ENCODE measurements at places on chromosomes 4 and X.

DNA sequence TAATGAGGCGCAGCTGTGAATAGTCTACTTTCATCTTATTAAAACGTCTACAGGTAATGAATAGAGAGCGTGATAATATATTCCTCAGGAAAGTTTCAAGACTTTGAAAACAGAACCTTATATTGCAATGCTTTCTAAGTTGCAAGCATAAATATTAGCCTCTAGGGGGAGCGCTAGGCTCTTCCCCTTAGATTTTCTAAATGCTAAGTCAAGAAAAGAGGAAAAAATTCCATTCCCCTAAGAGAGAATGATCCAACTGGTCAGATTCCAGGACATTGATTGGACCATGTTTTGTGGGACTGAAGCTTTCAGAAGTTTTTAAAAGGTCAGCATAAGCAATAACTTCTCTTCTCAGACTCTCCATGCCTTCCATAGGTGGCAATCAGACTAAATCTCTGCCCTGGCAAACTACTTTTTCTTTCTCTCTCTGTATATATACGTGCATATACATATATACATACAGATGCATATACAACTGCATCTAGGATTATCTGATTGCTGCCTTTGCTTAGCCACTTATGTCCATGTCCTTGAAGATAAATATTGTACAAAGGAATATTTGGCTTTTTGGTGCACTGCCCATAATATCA lies 492.9 kb downstream of the INPP4B start:
- DNase-seq = peak; percentile 45

DNA sequence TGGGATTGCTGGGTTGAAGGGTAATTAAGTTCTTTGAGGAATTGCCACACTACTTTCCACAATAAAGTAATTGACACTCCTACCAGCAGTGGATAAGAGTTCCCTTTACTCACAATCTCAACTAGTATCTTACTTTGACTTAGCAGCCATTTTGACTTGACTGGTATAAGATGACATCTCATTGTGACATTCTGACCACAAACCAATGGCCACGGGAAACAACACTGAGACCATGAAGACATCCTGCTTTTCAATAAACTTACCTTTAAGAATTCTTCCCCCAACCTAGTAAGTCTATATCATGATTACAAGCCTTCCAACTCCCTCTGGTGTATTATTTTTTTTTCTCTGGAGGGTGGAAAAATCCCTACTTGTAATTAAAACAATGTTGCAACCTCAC lies 66.9 kb upstream of the WDR1 start:
- DNase-seq = no peak

DNA sequence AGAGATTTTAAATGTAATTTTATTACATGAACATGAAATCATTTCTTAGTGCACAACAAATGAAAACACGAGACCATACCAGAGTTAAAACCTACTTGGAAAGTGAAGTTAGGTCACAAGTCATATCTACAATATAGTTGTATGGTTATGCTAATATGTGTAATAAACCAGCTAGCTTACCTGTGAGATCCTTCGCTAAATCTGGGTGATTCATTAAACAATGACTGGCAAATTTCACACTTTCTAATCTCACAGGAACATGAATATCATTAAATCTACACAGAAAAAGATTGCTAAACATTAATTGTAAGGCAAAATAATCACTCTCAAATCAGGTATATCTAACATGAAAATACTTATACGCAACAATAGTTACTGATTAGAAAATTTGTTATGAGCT lies 67.6 kb downstream of the PDS5A start:
- no peak for DNase-seq

GRCh38 chr4:77332696-77333270 lies 175.8 kb downstream of the CCNG2 start:
- no peak for DNase-seq

DNA sequence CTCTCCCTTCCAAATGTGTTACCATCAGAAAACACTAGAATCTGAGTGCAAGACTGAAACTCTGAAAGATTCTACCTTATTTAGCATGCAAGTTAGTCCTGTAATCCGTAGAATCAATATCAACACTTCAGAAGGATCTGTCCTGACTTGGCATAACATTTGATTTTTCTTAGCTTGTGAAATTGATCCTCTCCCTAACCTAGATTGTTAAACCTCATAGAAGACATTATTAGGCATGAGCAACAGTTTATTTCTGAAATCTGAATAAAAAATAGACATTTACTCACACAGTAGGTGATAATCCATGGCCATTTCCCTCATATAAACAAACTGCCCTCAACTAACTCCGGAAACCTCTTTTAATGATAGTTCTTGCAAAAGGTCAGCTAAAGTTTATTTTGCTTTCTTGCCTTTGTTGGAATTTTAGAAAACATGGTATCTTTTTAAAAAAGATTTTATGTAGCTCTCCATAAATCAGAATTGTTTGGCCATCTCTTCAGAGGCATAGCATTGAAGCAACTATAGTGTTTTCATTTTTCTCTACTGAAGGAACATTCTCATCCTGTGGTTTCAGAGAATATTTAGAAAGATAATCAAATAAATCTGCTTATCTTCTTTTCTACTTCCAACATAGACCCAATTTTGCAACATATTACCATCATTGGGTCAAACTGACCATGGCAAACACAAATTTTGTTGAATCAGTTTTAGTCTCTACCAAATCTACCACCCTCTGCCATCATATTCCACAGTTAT lies 38.5 kb upstream of the PDLIM5 start:
- no peak for DNase-seq

GRCh38 chrX:48045410-48046311 lies 25.8 kb downstream of the ZNF630 start:
- peak; percentile 17 for DNase-seq

DNA sequence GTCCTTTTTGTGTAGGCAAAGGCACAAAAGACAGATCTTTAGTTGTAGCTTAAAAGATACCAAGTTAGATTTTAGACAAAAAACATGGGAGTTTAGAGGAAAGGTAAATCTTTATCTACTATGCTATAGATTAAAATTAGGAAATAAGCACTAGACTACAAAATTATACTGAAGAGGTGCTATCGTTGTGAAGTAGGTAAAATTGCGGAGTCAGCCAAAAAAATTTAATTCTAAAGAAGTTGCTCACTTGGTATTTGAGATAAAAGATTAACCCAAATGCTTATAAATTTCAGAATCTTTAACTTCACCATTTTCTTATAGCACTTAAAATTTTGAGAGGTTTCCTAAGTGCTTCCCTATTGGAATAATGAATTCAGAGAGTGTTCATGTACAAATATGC lies 604.1 kb downstream of the GRXCR1 start:
- DNase-seq = no peak

DNA sequence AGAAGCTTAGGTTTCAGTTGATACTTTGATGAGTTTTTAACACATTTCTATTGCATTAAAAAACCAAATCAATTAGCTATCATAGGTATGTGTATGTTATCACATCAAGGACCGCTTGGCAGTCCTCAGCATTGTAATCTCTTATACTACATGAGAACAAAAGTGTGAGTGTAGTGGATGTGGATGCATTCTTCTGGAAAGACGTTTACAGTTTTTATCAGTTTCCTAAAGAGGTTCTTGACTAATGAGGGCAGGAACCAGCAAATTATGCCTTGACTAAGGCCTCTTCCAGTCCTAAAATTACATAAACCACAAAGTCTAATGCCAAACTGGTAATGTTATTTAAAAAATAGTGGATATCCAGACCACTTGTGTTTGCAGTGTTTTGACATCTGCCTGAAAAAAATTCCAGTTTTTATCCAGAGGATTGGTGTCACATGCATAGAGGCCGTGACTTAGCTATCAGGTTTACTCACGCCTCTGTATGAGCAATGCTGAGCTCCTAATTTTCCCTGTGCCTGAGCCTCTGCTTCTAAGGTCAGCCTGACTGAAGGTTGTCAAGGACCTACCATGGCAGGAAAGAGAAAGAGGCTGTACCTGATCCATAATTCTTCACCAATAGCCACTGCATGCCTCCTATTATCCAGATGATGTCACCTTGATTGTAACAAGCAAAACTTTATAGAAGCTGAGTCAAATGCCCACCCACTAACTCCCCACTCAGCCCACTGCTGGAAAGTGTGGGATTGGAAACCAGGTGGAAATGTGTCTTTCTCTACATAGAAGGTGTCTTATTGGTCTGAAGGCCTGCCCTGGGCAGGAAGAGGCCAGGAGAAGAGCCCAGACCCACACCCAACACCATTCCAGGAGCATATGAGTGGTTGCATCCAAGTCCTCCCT lies 68.7 kb downstream of the ENPP6 start:
- no peak for DNase-seq

DNA sequence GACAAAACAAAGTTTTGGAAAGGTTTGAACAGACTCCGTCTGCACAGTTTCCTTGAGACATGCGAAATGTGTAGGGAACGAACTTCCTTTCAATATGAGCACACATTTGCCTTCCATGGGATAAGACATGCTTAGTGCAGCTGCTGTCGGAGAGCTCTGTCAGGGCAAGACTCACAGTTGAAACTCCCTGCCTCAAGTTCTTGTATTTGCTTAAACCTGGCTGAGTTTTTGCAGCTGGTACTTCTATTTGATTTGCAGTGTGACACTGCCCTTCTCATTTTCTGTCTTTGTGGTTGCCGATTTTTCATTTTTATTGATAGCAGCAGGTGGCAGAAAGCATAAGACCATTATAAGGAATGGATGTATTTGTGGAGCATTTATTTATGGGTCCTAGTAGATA lies 18.2 kb upstream of the RHOH start:
- DNase-seq = no peak

- no peak for DNase-seq
Observed at GRCh38 chrX:20313899-20314298, 47.2 kb upstream of the RPS6KA3 start.

- DNase-seq = no peak
Observed at GRCh38 chrX:129000018-129000417, 523.3 kb downstream of the SMARCA1 start.

DNA sequence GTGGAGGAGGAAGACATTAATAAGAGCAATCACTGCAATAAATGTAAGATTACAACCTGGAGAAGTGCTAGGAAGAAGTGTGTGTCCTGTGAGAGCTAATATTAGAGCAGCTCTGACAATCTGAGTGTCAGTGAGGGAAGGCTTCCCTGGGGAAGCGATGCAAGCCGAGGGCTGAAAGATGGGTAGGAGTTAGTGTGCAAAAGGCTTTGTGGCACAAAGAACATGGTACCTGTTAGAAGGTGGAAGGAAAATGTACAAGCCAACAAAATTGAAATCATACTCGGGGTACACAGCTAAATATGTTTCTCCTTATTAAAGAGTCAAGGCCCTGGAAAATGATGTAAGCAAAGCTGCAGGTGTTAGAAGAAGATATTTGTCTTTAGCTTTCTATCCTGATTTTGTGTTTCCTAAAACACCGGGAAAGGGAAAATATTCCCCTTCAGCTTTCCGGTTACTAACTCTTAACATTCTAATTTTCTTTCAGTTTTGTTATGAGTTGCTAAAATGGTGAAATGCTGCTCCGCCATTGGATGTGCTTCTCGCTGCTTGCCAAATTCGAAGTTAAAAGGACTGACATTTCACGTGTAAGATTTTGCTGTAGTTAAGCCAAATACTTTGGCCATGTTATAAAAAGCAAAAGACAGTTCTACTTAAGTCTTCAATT lies 808 bp downstream of the THAP6 start:
- DNase-seq = peak; percentile 9

DNA sequence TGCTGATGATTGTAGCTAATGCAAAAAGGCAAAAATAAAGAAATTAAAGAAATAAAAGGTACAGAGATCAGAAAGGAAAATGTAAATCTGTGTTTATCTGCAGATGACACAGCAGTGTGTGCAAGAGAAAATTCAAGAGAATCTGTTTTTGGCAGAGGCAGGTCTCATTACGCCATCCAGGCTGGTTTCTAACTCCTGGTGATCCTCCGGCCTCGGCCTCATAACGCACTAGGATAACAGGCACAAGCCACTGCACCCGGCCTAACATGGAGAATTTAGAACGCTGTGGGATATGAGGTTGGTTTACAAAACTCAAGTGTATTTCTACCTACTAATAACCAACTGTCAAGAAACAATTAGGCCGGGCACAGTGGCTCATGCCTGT lies 29.4 kb downstream of the CTBP1 start:
- no peak for DNase-seq

GRCh38 chr4:176150356-176150682 lies 45.1 kb downstream of the SPATA4 start:
- peak; percentile 30 for DNase-seq

DNA sequence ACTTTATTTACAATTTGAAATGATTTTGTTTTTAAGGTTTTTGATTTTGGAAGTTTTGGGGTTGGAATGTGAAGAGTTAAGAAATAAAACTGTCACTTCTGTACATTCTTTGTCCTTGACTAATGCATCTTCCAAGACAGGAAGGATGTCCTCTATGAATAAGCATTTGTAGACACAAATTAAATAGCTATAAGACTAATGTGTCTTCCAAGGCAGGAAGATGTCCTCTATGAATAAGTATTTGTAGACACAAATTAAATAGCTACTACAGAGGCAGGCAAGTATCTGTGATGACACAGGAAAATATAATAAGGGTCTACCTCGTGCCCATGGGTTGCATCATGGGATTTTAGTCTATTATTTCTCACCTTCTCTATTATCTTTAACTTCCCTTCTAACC lies 14.5 kb downstream of the PRSS48 start:
- no peak for DNase-seq

GRCh38 chrX:154890990-154891639 lies 5.0 kb downstream of the F8A1 start:
- no peak for DNase-seq

DNA sequence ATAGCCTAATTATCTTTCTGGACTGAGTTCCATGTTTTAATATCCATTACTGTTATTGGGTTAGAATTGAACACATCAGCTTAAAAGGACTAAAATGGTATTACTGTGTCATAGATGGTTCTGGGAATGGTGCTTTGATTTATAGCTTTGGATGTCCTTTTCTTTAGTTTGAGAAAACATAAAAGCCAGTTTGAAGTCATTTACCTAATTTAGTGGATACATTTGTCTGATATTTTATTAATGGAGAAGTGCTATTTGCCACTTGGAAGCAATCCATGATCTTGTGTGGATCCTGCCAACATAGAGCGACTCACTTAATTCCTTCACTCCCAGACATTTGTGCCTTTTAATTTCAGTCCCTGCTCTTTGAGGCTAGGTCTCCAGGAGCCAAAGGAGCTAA lies 212.4 kb upstream of the PACRGL start:
- DNase-seq = peak; percentile 46

- DNase-seq = peak; percentile 85
Observed at GRCh38 chr4:157220371-157220881, at the start of gene GRIA2. Gene GRIA2, plus strand, starts transcription at chr4:157220728. Its CDS starts 315 bp downstream, at chr4:157221043.

GRCh38 chr4:23614284-23614892 lies 275.5 kb downstream of the PPARGC1A start:
- DNase-seq = peak; percentile 10

DNA sequence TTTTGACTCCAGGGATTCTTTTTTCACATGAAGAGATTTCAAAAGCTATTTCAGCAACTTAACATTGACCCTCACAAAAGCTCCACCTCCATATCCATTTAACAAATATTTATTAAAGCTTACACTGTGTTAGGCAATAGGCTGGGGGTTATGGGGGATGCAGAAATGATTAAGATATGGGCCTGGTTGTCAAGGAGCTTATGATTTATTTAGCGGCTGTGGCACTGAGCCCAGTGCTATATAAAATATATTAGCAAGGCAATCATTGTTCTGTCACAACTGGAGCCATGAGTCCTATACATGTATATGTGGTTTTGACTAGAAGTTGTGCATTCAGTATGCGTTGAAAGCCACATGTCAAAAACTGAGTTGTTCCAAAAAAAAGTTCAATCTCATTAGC lies 131.1 kb downstream of the GPC3 start:
- no peak for DNase-seq
